ENCODE measurements at places on chromosomes 7 and 10.
A peak's percentile ranks its signal among the peaks of the same experiment; 100 is the strongest.

DNA sequence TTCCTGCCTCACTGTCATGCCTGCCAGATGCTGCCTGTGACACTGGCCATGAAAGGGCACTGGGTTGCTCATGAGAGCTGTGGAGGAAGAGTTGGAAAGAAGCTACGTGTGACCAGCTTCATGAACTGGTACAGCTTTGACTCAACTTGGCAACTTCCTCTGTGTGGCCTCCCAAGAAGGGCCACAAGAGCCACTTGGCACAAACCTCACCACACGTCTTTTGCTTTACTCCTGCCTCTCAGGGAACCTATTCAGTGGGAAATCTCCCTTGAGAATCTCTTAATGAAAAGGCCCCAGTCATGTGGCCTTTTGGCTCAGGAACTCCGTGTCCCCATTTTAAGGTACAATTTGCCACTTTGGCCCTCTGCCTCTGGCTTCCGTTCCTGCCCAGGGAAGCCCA lies 54.5 kb downstream of the FRMD4A start:
- no peak for DNase-seq

DNA sequence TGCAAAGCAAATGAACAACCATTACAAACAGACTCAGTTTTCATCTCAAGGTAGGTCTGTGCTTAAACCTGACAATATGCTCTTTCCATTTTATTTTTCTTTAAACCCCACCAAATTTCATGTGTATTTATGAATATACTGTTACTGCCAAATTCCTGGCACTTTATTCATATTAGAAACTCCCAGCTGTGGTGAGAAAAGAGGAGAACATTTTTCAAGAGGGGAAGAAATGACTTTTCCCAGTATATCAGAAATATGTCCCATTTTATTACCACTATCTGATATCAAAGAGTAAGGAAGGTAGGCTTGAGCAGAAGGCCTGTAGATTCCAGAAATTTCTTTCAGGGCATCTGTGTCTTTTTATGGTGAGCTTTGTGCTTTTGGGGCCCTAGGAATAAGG lies 189.6 kb downstream of the ADAM12 start:
- DNase-seq, result no peak

GRCh38 chr7:129599174-129599573 lies 12.3 kb upstream of the NRF1 start:
- no peak for DNase-seq

- DNase-seq, result no peak
These were observed 39.2 kb upstream of the FEZF1 start for GRCh38 chr7:122343601-122344302.

DNA sequence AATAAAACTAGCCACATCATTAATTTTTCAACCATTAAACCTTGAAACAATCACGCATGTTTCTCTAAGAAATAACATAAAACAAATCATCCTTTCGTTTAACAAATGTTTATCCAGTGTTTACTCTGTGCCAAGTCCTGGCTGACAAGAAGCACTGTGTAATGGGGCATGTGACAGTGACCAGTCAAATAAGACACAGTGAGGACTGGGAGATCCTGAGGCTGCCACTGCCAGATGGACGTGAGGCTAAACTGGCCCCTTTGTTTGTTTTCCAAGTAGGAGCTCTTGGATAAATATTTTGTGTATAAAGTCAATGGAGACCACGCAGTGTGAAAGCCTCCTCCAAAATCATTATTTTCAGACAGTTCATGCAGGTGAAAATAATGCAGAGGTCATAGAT lies 626.2 kb downstream of the SUGCT start:
- DNase-seq, result peak; percentile 27
